Suppressor macrophage (primary cell): ENCODE measurements at places on chromosomes 11 and 22.

- DNase-seq: no peak
These were observed 999 bp upstream of the CCDC83 start for GRCh38 chr11:85854212-85854556.

DNA sequence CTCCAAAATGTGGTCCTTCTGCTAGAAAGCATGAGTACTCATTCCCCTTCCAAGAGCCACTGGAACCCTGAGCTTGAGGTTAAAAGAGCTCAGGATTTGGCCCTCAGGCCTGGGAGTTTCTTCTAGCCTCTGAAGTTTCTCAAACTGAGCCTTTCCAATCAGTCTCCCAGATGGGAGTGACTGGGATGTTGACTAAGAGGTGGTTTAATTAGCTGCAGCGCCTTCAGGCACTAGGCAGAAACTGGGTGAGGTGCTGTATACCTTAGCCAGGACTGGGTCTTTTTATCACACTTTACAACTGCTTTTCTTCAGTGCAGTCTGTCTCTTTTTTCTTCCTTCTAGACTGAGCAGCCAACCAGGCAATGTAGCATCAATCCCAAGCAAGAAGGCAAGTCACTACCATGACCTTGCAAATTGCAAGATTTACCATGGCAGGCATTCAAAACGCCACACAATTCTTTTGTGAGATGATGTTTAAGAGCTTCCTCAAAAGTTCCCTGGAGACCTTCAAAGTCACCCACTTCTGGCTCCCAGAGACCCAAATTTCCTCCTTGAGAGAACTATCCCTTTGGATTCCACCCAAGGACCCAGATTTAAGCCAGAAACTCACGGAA is 93.0 kb downstream of the SLC1A2 start:
- DNase-seq: no peak

DNA sequence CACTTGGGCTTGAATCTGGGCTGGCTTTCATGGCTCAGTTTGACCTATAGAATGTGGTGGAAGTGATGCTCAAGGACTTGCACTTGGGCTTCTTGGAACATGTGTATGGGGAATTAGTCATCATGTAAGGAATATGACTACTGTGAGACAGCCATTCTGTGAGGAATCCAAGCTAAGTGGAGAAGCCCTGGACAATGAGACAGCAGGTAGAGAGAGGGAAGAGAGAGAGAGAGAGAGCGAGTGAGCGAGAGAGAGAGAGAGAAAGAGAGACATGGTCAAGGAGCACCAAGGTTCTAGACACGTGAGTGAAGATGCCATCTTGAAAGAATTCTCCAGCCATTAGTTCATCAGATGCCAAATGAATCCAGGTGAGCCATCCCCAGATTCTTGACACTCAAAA is 261.6 kb upstream of the SORL1-AS1 start:
- no peak for DNase-seq

DNA sequence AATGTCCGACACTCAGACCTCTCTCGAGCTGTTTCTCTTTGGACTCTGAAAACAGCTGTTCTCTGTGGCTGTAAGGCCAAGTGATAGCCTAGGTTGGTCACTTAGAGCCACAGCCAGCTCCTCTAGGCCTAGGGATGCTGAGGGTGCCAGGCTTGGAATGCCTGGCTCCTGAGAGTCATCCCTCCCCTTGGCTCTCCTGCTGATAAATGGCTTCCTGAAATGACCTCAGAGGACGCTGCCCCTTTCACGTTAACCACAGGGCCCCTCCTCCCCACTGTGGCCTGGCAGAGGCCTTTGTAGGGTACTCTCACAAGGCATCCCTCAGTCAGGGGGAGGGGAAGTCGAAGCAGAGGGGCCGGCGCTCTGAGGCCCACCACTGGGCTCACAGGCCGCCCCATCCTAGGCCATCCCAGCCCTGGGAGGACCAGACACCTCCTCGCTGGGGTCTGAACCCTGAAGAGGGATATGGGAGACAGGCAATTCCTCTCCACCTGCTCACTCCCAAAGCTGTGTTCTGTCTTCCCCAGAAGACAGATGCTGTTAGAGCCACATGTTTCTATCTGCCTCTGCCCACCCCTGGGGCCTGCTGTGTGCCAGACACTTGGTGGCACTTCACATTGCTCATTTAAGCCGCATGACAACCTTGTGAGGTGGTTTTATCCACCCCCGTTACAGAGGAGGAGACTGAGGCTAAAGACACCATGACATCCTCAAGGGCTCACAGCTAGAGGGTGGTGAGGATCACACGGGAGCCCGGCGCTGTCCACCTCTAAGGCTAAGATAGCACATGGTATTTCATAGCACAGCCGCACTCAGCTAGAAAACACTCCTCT is 50.9 kb downstream of the ARFGAP3 start:
- no peak for DNase-seq

- no peak for DNase-seq
These were observed 1030.8 kb upstream of the CCDC90B start for GRCh38 chr11:84316866-84317555.

GRCh38 chr11:33438301-33438700 is 181.1 kb downstream of the HIPK3 start:
- DNase-seq: no peak
